Naive B cell (primary cell): ENCODE measurements at places on chromosomes 16 and 17.

- no peak for DNase-seq
Measured at GRCh38 chr17:71870546-71870862, 250.3 kb upstream of the SOX9 start.

DNA sequence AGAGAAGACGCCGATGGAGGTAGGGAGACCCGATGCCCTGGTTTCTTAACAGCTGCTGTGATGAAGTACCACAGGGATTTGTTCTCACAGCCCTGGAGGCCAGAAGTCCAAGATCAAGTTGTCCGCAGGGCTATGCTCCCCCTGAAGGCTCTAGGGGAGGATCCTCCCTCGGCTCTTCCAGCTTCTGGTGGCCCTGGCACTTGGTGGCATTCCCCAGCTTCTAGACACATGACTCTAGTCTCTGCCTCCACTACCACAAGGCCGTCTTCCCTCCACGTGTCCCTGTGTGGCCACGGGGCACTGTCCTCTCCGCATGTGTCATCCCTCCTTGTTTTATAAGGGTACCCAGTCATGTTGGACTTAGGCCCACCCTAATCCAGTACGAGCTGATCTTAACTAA, 375.2 kb downstream of the SLC39A11 start:
- no peak for DNase-seq

DNA sequence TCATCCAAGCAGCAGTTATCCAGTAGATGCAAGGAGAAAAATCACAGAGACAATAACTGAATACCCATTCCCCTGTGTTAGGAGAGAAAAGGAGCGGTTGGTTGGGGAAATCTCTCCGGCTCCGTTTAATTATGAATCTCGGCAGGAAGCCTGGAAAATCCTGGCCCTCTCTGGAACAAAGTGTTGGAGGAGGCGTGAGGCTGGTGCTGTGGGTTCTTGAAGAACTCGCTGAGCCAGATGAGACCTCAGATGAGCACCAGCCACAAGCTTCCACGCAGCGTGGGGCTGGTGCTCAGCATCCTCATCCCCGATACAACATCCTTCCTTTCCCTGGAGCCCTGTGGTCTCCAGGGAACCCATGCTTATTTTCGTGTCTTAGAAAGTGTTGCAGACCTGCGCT, 39.7 kb downstream of the CACNG4 start:
- DNase-seq = no peak

DNA sequence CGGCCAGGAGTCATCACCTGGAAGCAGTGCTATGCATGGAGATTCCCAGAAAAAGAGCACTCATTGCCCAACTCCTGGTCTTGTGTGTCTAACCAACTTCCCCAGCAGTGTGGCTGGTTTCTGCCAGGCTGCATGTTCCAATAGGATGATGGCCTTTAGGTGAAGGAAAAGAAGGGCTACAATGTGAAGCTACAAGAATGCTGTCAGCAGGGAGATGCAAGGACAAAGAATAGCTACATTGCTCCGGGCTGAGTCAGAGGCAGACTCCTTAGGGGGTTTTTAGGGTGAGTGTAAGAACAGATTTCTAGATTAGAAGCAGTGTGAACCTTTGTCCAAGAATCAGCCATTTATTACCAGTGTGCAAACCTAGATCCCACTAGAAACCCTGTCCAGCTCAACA, 63.0 kb upstream of the DNAH9 start:
- no peak for DNase-seq

- DNase-seq = no peak
Measured at GRCh38 chr17:81518113-81518784, 5.7 kb upstream of the ACTG1 start.

DNA sequence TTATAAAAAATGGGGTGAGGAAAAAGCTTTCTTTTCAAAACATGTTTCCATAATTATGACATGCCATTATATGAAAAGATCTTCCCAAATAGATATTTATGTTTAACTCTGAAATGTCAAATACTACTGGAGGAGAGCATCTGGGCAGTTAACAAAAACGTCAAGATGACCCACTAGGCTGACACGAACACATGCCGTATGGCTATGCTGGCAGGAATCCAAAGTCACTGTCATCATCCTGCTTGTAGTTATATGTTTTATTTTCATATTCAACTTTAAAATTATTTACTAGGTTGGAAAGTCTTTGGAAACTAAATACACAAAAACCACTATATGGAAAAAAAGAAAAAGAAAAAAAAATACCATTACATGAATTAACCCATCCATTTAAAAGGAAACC, 27.3 kb downstream of the ANKFY1 start:
- no peak for DNase-seq

DNA sequence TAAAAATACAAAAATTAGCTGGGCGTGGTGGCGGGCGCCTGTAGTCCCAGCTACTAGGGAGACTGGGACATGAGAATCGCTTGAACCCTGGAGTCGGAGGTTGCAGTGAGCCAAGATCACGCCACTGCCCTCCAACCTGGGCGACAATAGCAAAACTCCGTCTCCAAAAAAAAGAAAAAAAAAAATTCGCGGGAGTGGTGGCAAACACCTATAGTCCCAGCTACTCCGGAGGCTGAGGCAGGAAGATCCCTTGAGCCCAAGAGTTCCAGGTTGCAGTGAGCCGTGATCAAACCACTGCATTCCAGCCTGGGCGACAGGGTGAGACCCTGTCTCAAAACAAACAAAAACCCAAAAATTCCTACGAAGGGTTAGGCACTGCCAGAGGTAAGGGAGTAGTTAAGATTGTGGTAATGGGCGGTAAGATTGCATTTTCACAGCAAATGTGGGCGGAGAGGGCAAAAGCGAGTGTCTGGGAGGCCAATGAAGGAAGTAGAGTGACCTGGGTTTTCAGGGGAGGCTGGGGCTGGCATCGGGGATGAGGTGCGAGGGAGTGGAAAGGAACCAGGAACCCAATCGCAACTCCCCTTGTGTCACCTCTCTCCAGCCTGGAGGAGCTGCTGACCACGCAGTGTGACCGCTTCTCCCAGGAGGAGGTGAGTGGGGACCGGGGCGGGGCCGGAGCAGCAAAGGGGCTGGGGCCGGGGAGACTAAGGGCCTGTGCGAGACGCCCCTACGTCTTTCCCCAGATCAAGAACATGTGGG, 2.6 kb downstream of the MYL11 start:
- DNase-seq = no peak
